ENCODE measurements at places on chromosomes 16 and 17.

DNA sequence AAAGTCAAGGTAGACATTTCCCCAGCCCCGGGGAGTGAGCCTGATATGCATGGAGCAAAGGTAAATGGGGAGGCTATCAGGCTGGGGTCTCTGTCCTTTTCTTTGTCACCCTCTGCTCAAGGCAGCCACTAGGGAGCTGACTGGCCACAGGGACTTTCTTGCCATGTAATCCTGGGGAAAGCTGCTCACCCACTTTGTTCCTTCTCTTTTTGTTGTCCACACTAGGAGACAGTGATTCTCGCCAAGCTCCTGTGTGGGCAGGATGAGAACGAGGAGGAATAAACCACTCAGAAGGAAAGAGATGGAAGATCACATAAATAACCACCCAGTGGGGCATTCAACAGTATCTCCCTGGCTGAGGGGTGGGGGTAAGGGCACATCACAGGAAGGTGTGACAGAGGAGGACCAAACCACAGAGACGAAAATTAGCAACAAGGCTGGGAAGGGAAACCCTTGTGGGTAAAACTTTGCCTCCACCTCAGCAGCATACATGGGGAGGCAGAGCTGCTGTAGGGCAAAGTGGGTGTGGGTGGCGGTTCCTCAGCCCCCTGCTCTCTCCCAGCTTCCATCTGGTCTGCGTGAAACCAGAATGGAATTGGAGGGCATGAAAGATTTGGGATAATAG lies 26.2 kb upstream of the CCL1 start:
- no peak for DNase-seq

DNA sequence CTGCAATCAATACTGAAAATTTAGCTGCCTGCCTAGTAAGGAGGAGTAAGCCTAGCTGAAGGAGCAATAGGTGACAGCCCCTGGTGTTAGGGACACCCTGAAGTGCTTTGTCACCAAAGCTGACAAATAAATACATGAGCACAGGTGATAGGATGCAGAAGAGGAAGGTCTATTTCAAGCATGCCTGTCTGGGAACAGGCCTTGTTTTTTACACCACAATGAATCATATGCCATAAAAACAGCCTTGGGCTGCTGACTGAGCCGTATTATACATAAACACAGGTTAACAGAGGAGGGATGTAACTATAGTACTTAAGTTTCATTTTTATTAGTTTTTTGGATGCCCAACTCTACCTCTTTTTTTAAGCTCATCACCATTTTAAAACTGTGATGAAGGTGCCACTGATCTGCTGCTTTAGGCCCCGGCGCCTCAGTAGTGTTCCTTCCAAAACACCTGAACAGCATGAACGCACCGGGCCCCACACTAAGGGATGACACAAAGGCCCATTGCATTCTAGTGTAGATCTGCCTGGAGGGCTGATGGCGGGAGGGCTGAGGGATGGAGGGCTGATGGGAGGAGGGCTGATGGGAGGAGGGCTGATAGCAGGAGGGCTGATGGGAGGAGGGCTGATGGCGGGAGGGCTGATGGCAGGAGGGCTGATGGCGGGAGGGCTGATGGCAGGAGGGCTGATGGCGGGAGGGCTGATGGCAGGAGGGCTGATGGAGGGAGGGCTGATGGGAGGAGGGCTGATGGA lies 150.3 kb downstream of the AATF start:
- no peak for DNase-seq

DNA sequence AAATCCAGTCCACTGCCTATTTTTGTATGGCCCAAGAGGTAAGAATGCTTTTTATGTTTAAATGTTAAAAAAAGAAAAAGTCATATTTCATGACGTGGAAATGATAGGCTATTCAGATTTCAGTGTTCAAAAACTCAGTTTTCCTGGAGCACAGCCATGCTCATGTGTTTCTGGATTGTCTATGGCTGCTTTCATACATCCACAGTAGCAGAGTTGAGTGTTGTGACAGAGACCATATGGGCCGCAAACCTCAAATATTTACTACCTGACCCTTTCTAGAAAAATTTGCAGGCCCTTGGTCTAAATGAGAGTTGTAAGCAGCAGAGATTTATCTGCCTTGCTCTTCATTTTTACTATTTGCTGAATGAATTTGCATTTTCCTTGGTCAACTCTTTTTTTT lies 264.1 kb downstream of the CBLN1 start:
- no peak for DNase-seq

DNA sequence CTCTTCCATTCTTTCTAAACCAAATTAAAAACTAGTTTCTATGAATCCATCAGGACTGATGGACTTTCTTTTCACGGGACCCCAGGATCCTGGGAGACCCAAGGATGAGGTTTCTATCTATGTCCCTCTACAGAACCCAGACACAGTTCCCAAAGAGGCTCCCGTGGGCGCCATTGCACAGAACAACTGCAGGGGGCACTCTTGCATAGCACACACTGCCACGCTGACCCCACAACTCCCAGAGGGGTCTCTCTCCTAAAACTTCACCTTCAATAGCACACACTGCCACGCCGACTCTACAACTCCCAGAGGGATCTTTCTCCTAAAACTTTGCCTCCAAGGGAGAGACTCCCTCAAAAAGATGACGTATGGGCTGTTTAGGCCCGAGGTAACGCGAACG lies 9.0 kb downstream of the ABR start:
- no peak for DNase-seq

DNA sequence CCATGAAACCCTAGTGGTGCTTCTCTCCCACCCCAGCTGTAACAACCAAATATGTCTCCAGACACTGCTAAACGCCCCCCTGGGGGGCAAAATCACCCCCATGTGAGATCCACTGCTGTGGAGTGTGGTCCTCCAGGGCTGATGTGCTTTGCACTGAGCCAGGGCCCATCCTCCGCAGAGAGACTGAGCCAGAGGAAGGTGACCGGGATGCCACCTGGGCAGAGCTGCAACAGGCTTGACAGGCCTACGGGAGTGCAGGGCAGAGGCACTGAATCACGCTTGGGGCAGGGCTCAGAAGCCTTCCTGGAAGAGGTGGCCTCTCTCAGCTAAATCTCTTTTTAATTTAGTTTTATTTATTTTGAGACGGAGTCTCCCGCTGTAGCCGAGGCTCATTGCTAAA lies 4.4 kb downstream of the GJD3 start:
- no peak for DNase-seq

- DNase-seq = no peak
Measured at GRCh38 chr16:10744370-10745030, 858 bp downstream of the NUBP1 start.

- no peak for DNase-seq
Measured at GRCh38 chr17:76054112-76054476, 18.2 kb downstream of the SRP68 start.

Measured in CMK (cell line).